ENCODE measurements at places on chromosomes 4 and X. TPM values are rescaled to one million over a fixed set of nuclear protein-coding genes. Genes with fewer than 3 reads are reported as not detected.
A peak's percentile ranks its signal among the peaks of the same experiment; 100 is the strongest.

The PCGF3 gene
- 50.6 TPM for total RNA-seq

The SSX1 gene
- not detected for total RNA-seq

The CXorf49 gene
- not detected for total RNA-seq

The TMSB15C gene
- 5.0 TPM for total RNA-seq

The TBX22 gene
- not detected for total RNA-seq

- peak overlapping the region; percentile 66 for H3K4me3 ChIP-seq
- no peak for DNase-seq
- H3K27me3 ChIP-seq = no peaks in the 10 kb centered on the region
- peaks cover 82% of the 10 kb centered on the region for H3K4me1 ChIP-seq
Observed at GRCh38 chr4:26867914-26868684, 7.5 kb downstream of the STIM2 start.

DNA sequence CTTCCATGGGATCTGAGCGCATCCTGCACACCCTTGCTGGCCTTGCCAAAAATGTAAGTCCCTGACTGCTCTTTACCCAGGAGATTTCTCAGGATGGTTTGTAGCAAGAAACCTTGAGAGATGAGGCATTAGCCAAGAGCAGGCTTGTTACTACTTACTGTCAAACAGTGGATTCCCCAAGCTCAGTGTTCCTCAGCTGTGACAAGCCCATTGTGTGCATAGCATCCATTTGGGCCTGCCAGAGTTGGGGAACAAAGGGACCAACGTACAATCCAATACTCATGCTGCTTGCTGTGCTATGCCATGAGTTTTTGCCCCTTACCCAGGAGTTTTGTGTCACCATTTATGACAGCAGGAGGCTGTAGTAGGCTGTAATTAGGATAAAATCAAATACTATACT, 267.6 kb downstream of the TENM3 start:
- no peak overlapping the region for H3K4me3 ChIP-seq
- H3K27me3 ChIP-seq = peaks cover 2% of the 10 kb centered on the region
- no peaks in the 10 kb centered on the region for H3K4me1 ChIP-seq
- no peaks in the 10 kb centered on the region for H3K36me3 ChIP-seq
- DNase-seq = no peak

DNA sequence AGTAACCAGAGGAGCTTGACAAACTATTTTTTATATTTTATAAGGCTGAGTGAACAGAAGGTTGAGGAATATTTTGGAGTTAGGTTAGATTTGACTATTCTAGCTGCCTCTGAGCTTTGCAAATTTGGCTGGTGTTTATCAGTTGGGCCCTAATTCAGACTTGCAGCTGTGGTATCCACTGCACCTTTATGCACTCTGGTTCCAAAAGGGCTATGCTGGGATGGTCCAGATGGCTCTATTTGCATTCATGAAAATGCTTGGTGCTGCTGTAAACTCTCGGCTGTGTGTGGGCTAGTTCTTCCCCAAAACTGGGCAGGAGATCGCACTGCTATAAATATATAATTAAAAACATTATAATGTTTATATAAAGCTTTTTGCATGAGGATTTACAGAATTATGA, 106.3 kb downstream of the REPS2 start:
- H3K4me1 ChIP-seq = no peaks in the 10 kb centered on the region
- H3K36me3 ChIP-seq = no peaks in the 10 kb centered on the region
- DNase-seq = no peak
- no peak overlapping the region for H3K4me3 ChIP-seq
- peaks cover 7% of the 10 kb centered on the region for H3K27me3 ChIP-seq
- no peak overlapping the region for H3K27ac ChIP-seq

- H3K4me1 ChIP-seq = no peaks in the 10 kb centered on the region
- H3K27ac ChIP-seq = no peak overlapping the region
- H3K4me3 ChIP-seq = no peak overlapping the region
- no peak for DNase-seq
- H3K27me3 ChIP-seq = no peaks in the 10 kb centered on the region
Observed at GRCh38 chr4:20281453-20281852, 29.7 kb downstream of the SLIT2 start.

DNA sequence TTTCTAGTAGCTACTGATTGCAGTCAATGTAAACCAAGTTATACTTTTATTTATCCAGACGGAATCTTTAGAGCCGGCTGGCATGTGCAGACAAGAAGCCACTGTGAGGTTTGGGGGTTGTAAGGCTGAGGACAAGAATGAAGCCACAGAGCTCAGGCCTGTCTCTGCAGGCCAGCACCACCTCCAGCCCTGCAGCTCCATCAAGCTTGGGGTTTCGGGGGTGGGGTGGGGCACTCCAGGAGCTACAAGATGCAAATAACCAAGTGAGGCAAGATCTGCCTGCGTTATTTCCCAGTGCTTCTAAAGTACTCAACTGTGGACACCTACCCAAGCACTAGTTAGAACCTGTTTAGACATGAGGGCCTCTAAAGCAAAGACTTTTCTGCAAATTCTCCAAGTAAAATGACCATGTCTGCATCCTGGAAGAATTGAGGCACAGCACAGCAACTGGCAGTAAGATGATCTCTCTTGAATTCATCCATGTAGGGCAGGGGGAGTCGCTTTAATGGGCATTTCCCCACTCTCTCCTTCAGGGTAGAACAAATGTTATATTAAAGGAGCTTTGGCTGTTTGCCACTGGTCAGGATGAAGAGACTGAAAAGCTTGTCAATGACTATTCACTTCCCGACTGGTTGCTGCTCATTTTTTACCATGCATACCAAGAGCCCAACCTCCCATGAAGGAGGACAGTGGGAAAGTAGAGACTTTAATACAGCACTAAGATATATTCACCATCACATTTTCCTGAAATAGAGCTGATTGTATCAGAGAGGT, 222.5 kb downstream of the MGST2 start:
- H3K36me3 ChIP-seq = no peaks in the 10 kb centered on the region
- no peak overlapping the region for H3K4me3 ChIP-seq
- H3K4me1 ChIP-seq = peaks cover 15% of the 10 kb centered on the region
- no peak for DNase-seq
- H3K27ac ChIP-seq = peak overlapping the region; percentile 16
- H3K27me3 ChIP-seq = peaks cover 2% of the 10 kb centered on the region

GRCh38 chrX:63935835-63936234, 150.8 kb upstream of the ARHGEF9 start:
- H3K4me3 ChIP-seq = no peak overlapping the region
- H3K4me1 ChIP-seq = no peaks in the 10 kb centered on the region
- H3K27me3 ChIP-seq = peaks cover 9% of the 10 kb centered on the region
- no peak for DNase-seq

GRCh38 chr4:128682942-128683666, 126.4 kb upstream of the JADE1 start:
- H3K27ac ChIP-seq = no peak overlapping the region
- no peaks in the 10 kb centered on the region for H3K4me1 ChIP-seq
- no peak for DNase-seq
- H3K27me3 ChIP-seq = peaks cover 3% of the 10 kb centered on the region

All from natural killer cell treated with Interleukin-12 subunit alpha and Interleukin-12 subunit beta and Interleukin-15 and Interleukin-18, amount 100 ng/mL, for 72 hours (primary cell).